Osteocyte (in vitro differentiated cells): ENCODE measurements at places on chromosomes 16 and 17. TPM values are rescaled to one million over a fixed set of nuclear protein-coding genes. Genes with fewer than 3 reads are reported as not detected.

DNA sequence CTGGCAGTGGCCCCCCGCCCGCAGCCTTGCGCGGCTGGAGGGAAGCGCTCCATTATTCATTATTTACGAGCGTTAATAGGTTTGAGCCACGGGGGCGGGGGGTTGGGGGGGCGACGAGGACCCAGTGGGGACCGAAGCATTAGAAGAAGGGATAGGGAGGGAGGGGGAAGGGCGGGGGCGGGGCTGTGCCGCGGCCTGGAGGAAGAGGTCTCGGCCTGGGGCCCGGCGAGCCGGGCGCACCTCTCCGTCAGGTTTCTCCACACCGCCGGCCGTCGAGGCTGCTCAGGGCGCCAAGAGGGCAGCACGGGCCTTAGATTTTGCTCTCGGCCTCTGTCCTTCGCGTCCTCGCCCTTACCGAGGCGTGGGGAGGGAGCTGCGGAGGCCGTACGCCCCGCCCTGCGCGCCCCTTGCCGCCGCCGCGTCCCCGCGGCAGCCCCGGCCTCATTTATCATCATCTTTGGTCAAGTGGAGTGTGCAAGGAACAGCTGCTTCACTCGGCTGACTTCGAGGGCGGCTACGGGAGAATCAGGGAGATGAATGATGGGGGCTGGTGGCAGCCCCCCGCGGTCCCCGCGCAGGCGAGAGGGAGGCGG is 54.2 kb downstream of the SREBF1 start:
- no peak for DNase-seq

- no peak for DNase-seq
Measured at GRCh38 chr16:74829637-74830036, 55.0 kb upstream of the FA2H start.

DNA sequence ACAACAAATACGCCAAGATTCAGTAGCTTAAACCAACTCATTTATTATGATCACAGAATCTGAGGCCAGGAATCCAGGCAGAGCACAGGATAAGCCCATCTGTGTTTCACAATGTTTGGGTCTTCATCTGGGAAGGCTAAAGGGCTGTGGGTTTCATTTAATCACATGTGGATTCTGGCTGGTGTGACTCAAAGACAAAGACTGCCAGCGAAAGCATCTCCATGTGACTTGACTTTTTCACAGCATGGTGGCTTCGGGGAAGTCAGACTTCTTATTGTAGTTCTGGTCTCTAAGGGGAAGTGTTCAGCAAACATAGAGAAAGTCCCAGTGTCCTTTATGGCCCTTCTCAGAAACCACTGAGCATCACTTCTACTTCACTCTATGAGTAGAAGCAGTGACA is 1014.4 kb upstream of the GOT2 start:
- DNase-seq: no peak

DNA sequence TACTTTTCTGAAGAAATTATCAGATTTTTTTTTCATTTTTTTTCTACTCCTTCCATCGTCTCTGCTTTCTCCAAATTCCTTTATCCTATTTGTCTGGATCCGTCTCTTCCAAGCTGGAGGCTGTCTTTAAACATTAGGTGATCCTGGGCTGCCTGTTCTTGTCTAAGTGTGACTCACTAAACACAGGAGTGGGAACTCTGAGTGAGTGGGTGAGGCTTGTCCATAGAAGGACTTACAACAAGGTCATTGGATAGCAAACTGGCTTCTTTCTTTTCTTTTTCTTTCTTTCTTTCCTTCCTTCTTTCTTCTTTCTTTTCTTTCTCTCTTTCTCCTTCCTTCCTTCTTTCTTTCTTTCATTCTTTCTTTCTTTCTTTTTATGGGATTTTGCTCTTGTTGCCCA is 18.2 kb downstream of the ALOX15 start:
- DNase-seq: no peak

GRCh38 chr16:87325423-87325858 is 8.2 kb upstream of the C16orf95 start:
- no peak for DNase-seq

- DNase-seq: no peak
Measured at GRCh38 chr17:51888816-51889215, 269.7 kb downstream of the CA10 start.

GRCh38 chr16:66658143-66658859 is 38.2 kb downstream of the CMTM4 start:
- DNase-seq: no peak

DNA sequence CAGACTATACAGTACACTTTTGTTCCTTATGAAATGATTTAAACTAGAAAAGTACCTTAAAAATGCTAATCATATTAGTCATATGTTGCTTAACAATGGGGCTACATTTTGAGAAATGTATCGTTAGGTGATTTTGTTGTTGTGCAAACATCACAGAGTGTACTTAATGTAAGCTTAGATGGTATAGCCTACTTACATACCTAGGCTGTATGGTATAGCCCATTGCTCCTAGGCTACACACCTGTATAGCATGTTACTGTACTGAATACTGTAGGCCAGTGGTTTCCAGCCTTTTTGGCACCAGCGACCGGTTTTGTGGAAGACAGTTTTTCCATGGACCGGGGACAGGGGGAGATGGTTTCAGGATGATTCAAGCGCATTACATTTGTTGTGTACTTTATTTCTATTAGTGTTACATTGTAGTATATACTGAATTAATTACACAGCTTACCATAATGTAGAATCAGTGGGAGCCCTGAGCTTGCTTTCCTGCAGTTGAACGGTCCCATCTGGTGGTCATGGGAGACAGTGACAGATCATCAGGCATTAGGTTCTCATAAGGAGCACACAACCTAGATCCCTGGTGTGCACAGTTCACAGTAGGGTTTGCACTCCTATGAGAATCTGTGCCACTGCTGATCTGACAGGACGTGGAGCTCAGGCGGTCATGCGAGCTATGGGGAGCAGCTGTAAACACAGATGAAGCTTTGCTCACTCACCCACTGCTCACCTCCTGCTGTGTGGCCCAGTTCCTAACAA is 35.0 kb upstream of the MRC2 start:
- no peak for DNase-seq

DNA sequence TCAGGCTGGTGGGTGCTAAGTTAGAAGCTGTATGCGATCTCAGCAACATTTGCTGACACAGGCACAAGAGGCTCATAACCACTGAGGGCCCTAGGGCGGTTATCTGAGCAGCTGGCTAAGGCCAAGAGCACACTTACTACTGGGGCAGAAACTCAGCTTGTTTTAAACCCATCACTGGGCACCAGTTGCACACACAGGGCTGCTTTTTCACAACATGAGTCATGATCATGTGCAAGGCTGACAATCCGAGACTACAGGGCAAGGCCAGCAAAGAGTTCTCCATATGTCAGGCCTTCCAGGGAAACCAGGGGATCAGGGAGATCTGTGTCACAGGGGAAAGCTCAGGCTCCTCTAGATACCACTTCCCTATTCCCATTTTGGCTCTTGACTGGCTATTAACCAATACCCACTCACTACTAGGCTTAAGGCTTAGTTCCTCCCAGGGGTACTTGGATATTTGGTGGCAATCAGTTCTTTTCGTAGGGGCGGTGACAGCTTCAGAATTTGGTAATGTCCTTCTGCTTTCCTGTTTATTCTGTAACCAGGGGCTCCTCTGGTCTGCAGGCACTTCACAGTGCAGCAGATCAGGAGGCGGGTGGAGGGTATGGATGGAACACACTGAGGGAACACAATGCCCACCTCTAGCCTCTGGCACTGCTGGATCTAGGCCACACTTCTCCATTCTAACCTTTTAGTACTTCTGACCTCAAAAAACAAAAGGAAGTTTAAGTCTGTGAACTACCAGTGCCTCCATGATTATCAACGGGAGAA is 44.9 kb upstream of the ERN1 start:
- no peak for DNase-seq

GRCh38 chr16:12099451-12100123 is 123.1 kb downstream of the SNX29 start:
- no peak for DNase-seq

DNA sequence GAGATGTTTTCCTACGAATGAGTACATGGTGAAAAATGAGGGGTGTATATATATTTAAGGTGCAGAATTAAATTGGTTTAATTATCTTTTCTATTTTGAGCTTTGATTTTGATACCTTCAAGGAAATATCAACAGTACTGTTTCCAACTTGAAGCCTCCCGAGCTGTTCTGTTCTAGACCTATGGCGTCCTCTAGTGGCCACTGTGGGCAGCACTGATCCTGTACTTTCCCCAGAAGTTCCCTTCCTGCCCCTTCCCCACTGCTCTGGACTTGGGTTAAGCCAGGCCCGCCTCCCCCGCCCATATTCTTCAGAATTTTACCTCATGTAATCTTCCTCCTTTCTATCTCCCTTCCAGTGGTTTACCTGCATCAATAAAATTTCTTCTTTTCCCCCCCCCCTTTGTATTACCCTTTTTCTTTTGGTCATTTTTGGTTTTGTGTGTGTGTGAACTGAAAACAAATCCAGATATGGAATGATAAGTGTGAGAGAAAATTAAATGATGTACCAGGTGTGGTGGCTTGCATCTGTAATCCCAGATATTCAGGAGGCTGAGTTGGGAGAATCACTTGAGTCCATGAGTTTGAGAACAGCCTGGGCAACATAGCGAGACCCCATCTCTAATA is 1643.5 kb downstream of the TP53TG3F start:
- no peak for DNase-seq

DNA sequence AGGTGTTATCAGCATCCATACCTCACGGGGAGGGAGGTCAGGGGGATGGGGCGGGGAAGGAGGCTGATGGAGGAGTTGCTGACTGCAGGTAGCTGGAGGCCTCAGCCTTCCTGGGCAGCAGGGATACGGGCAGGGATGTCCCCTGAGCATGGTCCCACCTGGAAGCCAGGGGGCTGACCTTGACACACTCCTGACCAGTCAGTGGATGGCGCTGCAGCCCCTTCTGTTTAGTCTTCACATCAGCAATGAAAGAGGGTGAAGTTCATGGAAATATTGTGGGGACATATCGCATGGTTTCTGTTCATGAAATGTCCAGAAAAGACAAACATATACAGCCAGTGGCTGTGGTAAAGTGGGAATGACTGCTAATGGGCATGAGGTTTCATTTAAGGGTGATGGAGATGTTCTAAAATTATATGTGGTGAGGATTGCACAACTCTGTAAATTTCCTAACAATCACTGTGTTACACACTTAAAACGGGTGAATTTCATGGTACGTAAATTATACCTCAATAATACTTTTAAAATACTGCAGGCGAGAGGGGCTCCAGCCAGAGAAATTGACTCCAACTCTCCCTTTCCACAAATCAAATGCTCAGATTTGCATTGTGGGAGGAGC is 489.6 kb downstream of the CDH13 start:
- no peak for DNase-seq

DNA sequence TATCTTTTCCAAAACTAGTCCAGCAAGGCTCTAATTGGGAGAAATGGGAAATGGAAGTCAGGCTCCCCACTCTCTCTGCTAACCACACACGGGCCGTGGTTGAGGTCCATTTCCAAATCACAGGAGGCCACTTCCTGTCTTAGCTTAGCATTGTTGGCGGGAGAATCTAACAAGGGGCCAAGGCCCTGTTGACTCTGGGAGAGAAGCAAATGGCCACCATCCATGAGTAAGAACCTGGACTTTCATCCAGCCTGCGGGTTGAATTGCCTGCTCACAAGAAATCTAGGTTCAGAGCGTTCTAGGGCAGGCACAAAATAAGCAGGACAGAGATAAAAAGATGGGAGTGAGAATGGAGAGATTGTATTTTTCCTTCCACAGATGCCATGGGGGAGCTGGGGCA is 5.7 kb downstream of the FAM20A start:
- DNase-seq: peak; percentile 53

- DNase-seq: no peak
Measured at GRCh38 chr17:82238472-82239201, 9.8 kb downstream of the SLC16A3 start.

DNA sequence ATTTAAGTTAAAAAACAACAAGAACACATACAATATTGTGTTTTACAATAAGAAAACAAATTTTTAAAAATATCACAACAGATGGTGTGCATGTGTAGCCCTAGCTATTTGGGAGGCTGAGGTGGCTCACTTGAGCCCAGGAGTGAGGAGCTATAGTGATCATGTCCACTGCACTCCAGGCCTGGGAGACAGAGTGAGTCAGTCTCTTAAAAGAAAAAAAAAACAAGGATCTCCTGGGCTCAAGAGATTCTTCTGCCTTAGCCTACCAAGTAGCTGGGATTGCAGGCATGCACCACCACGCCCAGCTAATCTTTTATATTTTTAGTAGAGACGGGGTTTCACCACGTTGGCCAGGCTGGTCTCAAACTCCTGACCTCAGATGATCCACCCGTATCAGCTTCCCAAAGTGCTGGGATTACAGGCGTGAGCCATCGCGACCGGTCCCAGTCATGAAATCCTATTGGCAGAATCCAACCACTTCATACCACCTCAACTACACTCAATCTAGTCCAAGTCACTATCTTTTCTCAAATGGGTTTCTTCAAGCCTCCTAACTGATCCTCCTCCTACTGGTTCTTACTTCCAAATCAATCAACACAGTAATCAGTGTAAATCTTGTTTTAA is 55.0 kb downstream of the STH start:
- no peak for DNase-seq

GRCh38 chr17:3916825-3917224 is 560 bp upstream of the P2RX1 start:
- DNase-seq: no peak

DNA sequence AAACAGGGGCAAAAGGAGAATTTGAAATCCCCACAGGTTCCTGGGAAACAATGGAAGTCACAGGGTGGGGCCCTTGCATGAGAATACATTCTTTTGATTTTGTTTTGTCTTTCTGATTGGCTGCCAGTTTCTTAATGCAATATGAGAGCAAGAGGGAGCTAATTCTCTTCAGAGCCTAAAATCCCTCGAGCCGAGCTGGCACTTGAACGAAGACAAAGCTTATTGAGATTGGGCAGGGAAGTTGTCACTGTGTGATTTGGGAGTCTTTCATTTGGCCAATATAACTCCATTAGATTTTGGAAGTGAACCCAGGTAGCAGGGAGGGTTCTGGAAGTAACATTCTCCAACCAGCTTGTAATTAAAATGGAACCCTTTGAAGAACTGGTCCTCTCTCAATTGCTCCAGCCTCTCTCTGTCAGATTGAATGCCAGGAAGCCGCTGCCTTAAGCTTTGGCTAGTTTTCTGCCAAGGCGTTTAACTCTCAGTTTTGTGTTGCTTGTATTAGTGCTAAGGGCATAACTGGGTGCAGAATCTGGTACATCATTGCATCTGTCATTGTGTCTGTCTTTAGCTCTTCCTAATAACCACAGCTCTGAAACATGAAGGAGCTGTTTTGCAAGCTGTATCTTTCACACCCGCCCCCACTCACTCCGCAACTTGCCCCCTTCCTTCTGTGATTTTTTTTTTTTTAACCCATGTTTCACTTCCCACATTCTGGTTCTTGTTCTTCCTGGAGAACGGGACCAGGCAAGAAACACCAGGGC is 272.0 kb downstream of the MAF start:
- no peak for DNase-seq

GRCh38 chr16:70730031-70730430 is 44.2 kb upstream of the MTSS2 start:
- DNase-seq: no peak

Gene CNGB1
- total RNA-seq: not detected in 2 replicates

Gene AURKB
- 13.3 and 15.7 TPM in 2 replicates for total RNA-seq

Gene SDR42E2
- total RNA-seq: 0.13 TPM in 1 of 2 replicates, not detected in the other

Gene TBC1D3H
- total RNA-seq: not detected in 2 replicates

Gene ABCA9
- total RNA-seq: 1.1 and 1.8 TPM in 2 replicates

Gene SLC12A3
- total RNA-seq: not detected in 2 replicates
